ENCODE measurements at places on chromosomes 6 and 20.

DNA sequence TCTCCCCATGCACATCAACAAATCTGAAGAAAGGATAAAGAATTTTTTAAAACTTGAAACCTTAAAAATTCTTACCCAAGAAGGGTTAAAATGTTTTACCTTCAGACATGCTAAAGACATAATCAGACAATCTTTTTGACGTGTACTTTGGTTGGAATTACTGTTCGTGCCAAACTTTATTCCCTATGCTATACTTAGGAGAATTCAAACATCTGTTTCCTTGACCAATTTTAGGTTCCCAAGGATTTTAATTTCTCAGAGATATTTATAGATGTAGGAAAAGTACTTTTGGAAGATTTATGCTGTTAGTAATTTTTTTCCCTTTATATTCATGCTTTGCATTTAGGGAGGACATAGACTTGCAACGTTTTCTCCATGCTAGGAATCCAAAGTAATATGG is 108.4 kb downstream of the AFG1L start:
- H3K36me3 ChIP-seq = no peaks in the 10 kb centered on the region
- H3K27me3 ChIP-seq = no peaks in the 10 kb centered on the region
- DNase-seq = no peak
- no peaks in the 10 kb centered on the region for H3K4me1 ChIP-seq
- H3K4me3 ChIP-seq = no peak overlapping the region

- no peak overlapping the region for H3K27ac ChIP-seq
- no peaks in the 10 kb centered on the region for H3K4me1 ChIP-seq
- no peaks in the 10 kb centered on the region for H3K36me3 ChIP-seq
- no peaks in the 10 kb centered on the region for H3K27me3 ChIP-seq
Measured at GRCh38 chr6:5133943-5134342, 48.8 kb downstream of the PPP1R3G start.

DNA sequence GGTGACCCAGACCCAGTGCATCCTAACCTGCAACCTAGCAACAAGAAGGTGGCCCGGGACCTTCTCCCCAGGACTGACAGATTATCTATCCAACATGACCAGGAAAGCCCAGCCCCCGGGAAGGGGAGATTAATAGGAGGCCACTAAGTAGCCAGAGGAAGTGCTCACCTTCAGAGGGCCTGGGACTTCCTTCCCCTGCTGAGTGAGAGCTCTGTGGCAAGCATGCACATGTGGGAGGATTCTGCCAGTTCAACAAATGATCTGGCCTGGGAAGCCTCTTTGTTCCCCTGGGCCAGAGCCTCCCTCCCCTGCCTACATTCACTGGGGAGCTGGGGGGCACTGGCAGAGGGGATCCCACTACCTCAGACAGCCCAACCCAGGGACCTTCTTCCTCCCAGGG is 39.6 kb downstream of the SHLD1 start:
- no peak for DNase-seq
- no peak overlapping the region for H3K4me3 ChIP-seq
- H3K27me3 ChIP-seq = no peaks in the 10 kb centered on the region
- H3K36me3 ChIP-seq = no peaks in the 10 kb centered on the region

- H3K4me1 ChIP-seq = peaks cover 24% of the 10 kb centered on the region
- H3K27me3 ChIP-seq = no peaks in the 10 kb centered on the region
- H3K36me3 ChIP-seq = no peaks in the 10 kb centered on the region
- DNase-seq = no peak
- peak overlapping the region; percentile 31 for H3K4me3 ChIP-seq
Measured at GRCh38 chr6:5084360-5084780, 771 bp upstream of the PPP1R3G start.

DNA sequence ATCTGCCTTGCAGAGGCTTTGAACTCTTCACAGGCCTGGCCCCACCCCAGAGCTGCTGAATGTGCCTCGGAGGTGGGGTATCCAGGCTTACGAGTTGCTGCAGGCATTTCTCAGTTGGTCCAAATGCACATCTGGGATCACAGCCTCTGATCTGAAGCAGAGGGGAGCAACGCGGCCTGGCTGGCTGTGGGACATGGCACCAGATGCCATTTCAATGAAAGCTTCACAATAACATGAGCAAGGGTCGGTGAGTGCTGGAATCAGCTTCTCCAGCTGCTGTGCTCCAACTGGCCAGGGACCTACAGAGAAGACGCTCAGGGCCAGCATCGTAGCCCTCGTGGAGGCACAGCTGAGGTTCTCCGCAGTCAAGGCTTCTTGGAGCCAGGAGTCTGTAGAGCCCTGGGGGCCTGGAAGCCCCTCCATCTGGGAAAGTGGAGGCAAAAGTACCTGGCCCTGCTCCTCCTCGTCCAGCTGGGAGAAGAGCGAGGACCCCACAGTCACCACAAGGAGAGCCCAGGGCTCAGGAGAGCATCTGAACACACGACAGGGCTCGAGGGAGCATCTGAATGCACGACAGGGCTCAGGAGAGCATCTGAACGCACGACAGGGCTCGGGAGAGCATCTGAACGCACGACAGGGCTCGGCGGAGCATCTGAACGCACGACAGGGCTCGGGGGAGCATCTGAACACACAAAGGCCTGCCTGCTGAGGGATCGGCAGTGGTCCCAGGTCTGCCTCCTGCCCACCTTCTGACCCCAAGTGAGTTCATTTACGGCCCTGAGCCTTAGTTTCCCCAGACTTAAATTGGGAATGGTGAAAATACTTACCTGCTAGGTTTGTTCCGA is 165.2 kb downstream of the DLL1 start:
- peak overlapping the region; percentile 80 for H3K27ac ChIP-seq
- H3K36me3 ChIP-seq = peaks cover 6% of the 10 kb centered on the region
- H3K27me3 ChIP-seq = no peaks in the 10 kb centered on the region
- H3K4me3 ChIP-seq = no peak overlapping the region
- peaks cover 26% of the 10 kb centered on the region for H3K4me1 ChIP-seq
- DNase-seq = peak; percentile 33

Data from RWPE2 (cell line).